Hepatocyte (in vitro differentiated cells): ENCODE measurements at places on chromosomes 3 and 15. TPM values are rescaled to one million over a fixed set of nuclear protein-coding genes. Genes with fewer than 3 reads are reported as not detected.

DNA sequence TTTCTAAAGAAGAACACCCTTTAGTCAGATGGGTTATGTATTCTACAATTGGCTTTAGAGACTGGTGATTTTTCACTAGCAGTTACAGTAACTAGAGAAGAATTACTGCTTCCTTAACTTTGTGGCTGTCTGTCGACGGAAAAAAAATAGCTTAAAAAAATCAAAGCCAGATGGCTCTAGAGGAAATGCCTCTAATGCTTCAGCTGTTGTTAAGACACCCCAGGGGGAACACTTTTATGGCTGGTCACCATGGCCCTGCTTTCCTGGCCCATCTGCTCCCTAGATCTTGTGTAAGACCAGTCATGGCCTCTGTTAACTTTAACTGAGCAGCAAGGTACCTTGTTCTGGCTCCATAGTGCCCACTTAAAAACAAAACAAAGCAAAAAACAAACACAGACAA lies 198.6 kb upstream of the PLSCR5 start:
- H3K4me3 ChIP-seq = no peak overlapping the region
- no peak for DNase-seq
- no peaks in the 10 kb centered on the region for H3K4me1 ChIP-seq
- no peaks in the 10 kb centered on the region for H3K27me3 ChIP-seq
- H3K36me3 ChIP-seq = no peaks in the 10 kb centered on the region
- no peak overlapping the region for H3K27ac ChIP-seq

DNA sequence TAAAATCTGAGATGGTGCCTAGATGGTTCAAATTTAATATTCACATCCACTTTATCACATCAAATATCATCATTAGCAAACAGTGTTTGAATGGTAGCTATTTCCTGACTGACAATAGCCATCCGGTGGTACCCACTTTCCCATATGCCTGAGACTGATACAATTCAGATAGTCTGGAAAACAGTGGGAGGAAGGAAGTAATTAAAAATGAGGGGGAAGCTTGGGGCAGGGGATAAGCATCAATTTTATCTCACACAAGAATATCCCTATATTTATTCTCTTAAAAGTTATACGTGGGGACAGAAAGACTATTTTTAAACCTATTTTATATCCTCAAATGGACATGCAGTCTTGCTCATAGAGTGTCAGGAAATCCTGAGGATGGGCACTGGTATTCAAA lies 122.5 kb upstream of the GAP43 start:
- H3K4me1 ChIP-seq = no peaks in the 10 kb centered on the region
- no peak overlapping the region for H3K4me3 ChIP-seq
- H3K27me3 ChIP-seq = no peaks in the 10 kb centered on the region
- no peaks in the 10 kb centered on the region for H3K36me3 ChIP-seq
- no peak overlapping the region for H3K27ac ChIP-seq
- no peak for DNase-seq

The RASL12 gene
- 6.4 and 6.5 TPM in 2 replicates for total RNA-seq

- H3K4me1 ChIP-seq = no peaks in the 10 kb centered on the region
- no peaks in the 10 kb centered on the region for H3K27me3 ChIP-seq
- peak overlapping the region; percentile 8 for H3K27ac ChIP-seq
- H3K36me3 ChIP-seq = no peaks in the 10 kb centered on the region
Measured at GRCh38 chr3:175432376-175433025, 573.4 kb downstream of the NAALADL2 start.

DNA sequence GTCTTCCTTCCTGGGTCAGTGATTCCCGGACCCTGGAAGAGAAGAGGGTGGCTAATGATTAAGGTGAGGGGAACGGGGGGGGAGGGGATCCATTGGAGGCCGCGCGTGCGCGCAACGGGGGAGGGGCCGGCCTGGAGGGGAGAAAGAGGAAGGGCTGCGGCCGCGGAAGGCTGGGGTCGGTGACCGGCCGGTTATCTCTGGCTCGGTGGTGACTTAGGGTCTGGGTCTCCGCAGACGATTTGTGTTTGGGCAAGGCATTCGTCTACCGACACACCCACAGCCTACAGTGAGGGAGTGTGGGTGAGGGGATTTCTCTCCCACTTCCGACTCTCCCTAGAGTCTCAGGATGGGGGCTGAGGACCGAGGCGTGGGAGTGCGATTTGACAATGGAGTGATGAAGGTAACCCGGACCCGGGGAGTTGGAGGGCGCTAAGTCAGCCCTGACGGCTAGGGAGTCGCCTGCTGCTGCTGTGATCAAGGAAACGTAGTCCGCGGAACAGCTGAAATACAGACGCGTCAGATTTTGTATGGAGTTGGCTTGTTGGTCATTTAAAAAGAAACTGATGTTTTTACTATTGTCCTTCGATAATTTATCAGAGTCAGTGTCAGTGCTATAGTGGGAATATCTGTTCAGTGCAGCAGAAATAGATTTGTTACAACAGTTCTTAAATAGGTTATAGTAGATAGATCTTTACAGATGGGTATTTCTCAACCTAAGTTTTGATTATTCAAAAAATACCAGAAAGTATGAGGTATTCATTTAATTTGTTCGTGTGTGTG lies 733 bp downstream of the RNF111 start:
- H3K4me3 ChIP-seq = peak overlapping the region; percentile 59
- peaks cover 9% of the 10 kb centered on the region for H3K4me1 ChIP-seq
- H3K27me3 ChIP-seq = no peaks in the 10 kb centered on the region
- H3K36me3 ChIP-seq = no peaks in the 10 kb centered on the region
- peak; percentile 85 for DNase-seq

DNA sequence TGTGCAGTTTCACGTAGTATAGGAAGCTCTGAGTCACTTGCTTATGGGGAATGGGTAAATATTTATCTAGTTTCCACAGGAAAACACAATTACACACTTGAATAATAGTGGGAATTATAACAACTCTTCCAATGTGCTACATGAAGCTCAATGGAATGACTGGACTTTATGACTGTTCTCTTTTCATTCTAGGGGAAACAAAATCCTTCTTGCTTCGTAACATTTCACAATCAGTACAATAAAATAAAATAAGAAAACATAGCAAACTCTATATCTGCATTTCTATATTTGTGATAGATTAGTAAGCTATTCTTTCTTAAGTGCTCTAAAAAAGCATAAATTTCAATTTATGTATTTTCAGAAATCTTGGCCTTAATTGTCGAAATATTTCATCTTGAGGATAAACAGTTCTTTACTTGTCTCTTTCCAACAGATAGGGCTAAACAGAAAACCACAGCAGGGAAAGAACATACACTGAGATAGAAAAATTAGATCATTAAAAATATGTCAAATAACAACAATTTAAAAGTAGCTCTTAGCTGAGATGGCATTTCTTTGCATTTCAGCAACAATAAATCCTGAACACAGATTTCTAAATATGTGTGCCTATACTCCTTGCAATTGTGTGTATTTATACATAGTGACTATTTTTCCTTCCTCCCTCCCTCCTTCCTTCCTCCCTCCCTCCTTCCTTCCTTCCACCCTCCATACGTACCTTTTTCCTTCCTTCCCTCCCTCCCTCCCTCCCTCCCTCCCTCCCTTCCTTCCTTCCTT lies 395.5 kb upstream of the KCNMB2 start:
- H3K4me3 ChIP-seq = no peak overlapping the region
- H3K4me1 ChIP-seq = no peaks in the 10 kb centered on the region
- no peaks in the 10 kb centered on the region for H3K27me3 ChIP-seq
- no peaks in the 10 kb centered on the region for H3K36me3 ChIP-seq
- DNase-seq = no peak

DNA sequence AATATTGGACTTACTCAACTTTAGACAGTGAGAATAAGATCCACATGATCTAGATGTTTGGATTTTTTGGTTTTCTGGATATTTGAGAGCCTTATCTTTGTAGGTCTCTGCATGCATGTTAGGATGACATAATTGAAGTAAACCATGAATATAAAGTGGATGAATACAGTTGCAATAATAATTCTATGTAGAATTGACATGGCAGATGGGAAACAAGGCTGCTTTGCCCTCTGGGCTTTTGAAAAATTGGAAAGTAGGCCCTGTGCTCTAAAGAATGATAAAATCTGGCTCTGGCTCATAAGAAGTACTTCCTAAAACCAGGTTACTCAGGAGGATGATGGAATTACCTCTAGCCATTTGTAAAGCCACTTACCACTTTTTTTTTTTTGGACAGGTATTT lies 86.9 kb downstream of the ZNF609 start:
- no peaks in the 10 kb centered on the region for H3K27me3 ChIP-seq
- peaks cover 4% of the 10 kb centered on the region for H3K36me3 ChIP-seq
- no peaks in the 10 kb centered on the region for H3K4me1 ChIP-seq
- H3K4me3 ChIP-seq = no peak overlapping the region
- H3K27ac ChIP-seq = no peak overlapping the region

DNA sequence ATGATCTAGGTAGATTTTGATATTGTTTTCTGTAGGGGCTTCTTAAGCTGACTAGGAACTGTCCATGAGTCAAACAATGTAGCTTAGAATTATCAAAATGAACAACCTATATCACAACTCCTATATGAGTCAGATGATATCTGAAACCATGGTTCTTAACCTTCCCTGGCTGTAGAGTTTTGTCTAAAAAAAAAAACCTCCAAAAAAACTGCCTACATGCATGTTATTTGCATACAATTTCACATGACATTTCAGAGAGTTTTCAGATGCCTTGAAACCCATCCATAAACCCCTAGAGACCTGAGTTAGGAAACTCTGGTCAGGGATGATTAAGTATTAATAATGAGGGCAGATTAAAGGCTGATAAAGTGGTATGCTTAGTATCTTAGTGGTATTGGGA lies 157.0 kb downstream of the CHST2 start:
- no peak overlapping the region for H3K4me3 ChIP-seq
- DNase-seq = no peak
- no peaks in the 10 kb centered on the region for H3K4me1 ChIP-seq
- no peaks in the 10 kb centered on the region for H3K27me3 ChIP-seq
- H3K36me3 ChIP-seq = no peaks in the 10 kb centered on the region

- H3K36me3 ChIP-seq = no peaks in the 10 kb centered on the region
- H3K27me3 ChIP-seq = no peaks in the 10 kb centered on the region
- H3K27ac ChIP-seq = no peak overlapping the region
- DNase-seq = no peak
Measured at GRCh38 chr3:71402911-71403310, 180.6 kb downstream of the FOXP1 start.

The TGM4 gene
- 0.43 TPM in 1 of 2 replicates, not detected in the other for total RNA-seq

DNA sequence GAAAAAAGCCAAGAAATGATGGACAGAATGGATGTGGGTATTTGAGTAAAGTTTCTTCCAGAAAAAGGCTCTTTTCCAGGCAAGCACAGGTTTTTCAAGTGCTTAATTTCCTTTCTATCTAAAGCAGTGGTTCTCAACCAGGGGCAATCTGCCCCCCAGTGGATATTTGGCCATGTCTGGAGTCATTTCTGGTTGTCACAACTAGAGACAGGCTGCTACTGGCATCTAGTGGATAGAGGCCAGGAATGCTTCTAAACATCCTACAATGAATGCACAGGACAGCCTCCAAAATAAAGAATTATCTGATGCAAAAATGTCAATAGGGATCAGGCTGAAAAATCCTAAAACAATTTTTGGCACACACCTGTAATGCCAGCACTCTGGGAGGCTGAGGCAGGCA lies 23.9 kb downstream of the SEC22C start:
- H3K4me3 ChIP-seq = no peak overlapping the region
- no peaks in the 10 kb centered on the region for H3K27me3 ChIP-seq
- H3K4me1 ChIP-seq = no peaks in the 10 kb centered on the region
- no peak overlapping the region for H3K27ac ChIP-seq
- H3K36me3 ChIP-seq = no peaks in the 10 kb centered on the region
- no peak for DNase-seq

DNA sequence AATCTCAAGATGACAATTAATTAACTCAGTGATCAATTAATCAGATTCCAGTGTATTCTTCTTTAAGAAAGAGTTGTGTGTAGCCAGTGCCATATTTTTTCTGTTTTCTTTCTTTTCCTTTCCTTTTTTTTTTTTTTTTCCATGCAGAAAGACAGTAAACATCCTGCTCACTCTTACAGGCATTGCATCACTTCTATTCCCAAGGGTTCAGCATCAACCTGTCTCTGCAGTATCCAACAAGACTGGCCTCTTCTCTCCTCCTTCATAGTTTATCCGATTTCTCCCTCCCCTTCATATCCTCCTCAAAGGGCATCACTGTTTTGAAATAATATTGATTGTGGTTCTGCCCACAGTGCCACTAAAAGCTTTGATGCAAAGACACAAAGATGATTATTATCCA lies 17.0 kb upstream of the SLC9A9 start:
- H3K4me3 ChIP-seq = no peak overlapping the region
- no peaks in the 10 kb centered on the region for H3K36me3 ChIP-seq
- DNase-seq = no peak
- H3K4me1 ChIP-seq = no peaks in the 10 kb centered on the region
- no peaks in the 10 kb centered on the region for H3K27me3 ChIP-seq

- H3K4me1 ChIP-seq = peaks cover 15% of the 10 kb centered on the region
- H3K4me3 ChIP-seq = peak overlapping the region; percentile 78
- H3K27ac ChIP-seq = peak overlapping the region; percentile 98
- H3K27me3 ChIP-seq = no peaks in the 10 kb centered on the region
- DNase-seq = peak; percentile 78
Measured at GRCh38 chr15:58748852-58749531, 515 bp downstream of the ADAM10 start.

GRCh38 chr3:195892105-195893043 lies 16.0 kb downstream of the TNK2 start:
- H3K27me3 ChIP-seq = no peaks in the 10 kb centered on the region
- no peaks in the 10 kb centered on the region for H3K36me3 ChIP-seq
- H3K27ac ChIP-seq = peak overlapping the region; percentile 51

GRCh38 chr3:40780925-40781406 lies 256.2 kb downstream of the ZNF621 start:
- H3K27me3 ChIP-seq = no peaks in the 10 kb centered on the region
- H3K27ac ChIP-seq = peak overlapping the region; percentile 10
- no peaks in the 10 kb centered on the region for H3K36me3 ChIP-seq
- no peaks in the 10 kb centered on the region for H3K4me1 ChIP-seq

The RHOV gene
- 1.2 and 1.7 TPM in 2 replicates for total RNA-seq

- DNase-seq = no peak
- H3K36me3 ChIP-seq = no peaks in the 10 kb centered on the region
- no peak overlapping the region for H3K27ac ChIP-seq
Measured at GRCh38 chr3:24067483-24067882, 122.4 kb downstream of the NR1D2 start.

DNA sequence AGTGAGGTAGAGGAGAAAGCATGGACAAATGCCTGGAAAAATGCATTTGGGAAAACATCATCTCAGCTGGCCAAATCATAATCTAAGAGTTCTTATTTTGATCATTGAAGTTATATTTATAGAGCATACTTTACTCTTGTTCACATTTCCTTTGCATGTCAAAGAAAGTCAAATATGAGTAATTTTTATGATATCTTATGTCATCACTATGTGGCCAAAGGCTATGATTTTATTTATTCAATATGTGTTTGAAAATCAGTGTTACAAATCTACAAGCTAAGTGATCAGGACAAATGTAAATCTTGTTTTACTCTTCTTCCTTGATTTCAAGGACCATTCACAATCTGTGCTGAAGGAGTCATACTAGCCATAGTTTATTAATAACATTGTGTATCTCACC lies 237.2 kb upstream of the DPH6 start:
- no peak overlapping the region for H3K27ac ChIP-seq
- no peaks in the 10 kb centered on the region for H3K27me3 ChIP-seq
- H3K4me1 ChIP-seq = no peaks in the 10 kb centered on the region
- no peak for DNase-seq
- no peaks in the 10 kb centered on the region for H3K36me3 ChIP-seq

- peaks cover 20% of the 10 kb centered on the region for H3K4me1 ChIP-seq
- no peaks in the 10 kb centered on the region for H3K27me3 ChIP-seq
- H3K4me3 ChIP-seq = no peak overlapping the region
- no peak for DNase-seq
- H3K27ac ChIP-seq = peak overlapping the region; percentile 53
- H3K36me3 ChIP-seq = no peaks in the 10 kb centered on the region
Measured at GRCh38 chr15:78968539-78969271, 23.9 kb upstream of the CTSH start.
